Parietal lobe (tissue), 2 donors: ENCODE measurements at places on chromosomes 7 and 10. TPM values are rescaled to one million over a fixed set of nuclear protein-coding genes. Genes with fewer than 3 reads are reported as not detected.

PANK1 gene
- 36.0 TPM for total RNA-seq

MRPS16 gene
- total RNA-seq = 87.3 TPM

GPER1 gene
- 1.6 TPM for total RNA-seq

FOXI2 gene
- total RNA-seq = not detected

SFTPA1 gene
- total RNA-seq = not detected
